Lower leg skin (tissue), 4 donors: ENCODE measurements at places on chromosomes 3 and 15. TPM values are rescaled to one million over a fixed set of nuclear protein-coding genes. Genes with fewer than 3 reads are reported as not detected.

The TUSC7 gene
- total RNA-seq = not detected

The TEX55 gene
- not detected for total RNA-seq

The OR5K2 gene
- total RNA-seq = not detected

The SEMA6D gene
- 5.6 TPM for total RNA-seq

The FANCI gene
- 6.8 TPM for total RNA-seq

The LRRC31 gene
- not detected for total RNA-seq

The CCDC13 gene
- 0.06 TPM for total RNA-seq

The ZNF639 gene
- 36.1 TPM for total RNA-seq

- DNase-seq = no peak
Measured at GRCh38 chr3:133883641-133884040, 12.0 kb downstream of the RAB6B start.

DNA sequence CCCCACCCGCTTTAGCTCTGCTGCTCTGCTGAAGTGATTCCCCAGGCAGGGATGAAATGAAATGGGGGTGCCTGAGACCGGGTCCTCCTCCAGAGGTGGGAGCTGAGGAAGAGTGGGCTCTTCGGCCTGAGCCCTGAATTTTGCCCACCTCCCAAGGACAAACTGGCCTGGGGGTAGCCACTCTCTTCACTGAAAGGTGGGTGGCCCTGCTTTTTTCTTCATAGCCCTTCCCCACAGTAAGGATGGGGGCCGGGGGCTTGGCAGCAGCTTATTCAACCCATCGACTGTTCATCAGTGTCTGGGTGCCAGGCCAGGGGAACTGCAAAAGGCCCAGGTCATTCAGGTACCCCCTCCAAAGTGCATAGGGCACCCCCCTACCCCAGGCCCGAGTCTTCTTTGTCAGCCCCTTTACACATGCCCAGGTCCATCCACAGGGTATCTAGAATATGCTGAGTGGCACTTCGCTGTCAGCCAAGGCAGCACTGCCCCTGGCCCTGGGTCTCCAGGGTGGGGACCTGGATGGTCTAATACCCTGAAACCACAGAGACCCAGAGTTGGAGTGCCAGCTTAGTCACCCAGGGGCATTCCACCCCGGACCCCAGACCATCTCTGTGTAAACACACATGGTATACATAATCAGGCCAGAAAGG lies 7.9 kb downstream of the SCN5A start:
- DNase-seq = peak; percentile 74

DNA sequence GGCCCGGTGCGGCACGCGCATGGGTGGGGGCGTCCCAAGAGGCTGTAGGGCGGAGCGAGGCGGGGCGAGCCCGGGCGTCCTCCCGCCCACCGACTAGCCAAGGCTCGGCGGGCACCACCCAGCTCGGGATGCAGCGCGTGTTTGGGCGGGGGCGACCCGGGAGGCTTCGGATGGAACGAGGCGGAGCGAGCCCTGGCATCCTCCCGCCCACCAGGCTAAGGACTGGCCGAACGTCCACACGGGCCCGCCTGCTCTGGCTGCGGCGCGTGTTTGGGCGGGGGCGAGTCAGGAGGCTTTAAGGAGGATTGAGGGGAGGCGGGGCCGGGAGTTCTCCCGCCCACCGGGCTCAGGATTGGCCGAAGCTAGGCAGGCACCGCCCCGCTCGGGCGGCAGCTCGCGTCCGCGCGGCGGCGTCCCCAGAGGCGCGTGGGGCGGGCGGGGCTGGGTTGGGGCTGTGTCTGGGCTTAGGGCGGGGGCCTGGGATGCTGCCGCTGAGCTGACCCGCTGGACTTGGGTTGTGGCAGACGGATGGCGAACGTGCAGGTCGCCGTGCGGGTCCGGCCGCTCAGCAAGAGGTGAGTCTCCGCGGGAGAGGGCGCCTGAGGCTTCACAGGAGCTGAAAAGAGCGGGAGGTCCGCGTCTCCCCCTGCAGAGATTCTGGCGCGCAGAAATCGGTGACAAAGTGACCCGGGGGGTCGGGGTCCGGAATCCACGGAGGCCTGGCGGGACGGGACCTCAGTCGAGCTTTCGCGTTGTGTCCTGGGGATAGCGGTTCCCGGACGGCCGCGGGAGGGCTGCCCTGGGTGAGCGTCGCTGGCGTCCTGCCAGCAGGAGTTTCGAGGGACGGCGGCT lies at the start of gene STARD9:
Gene STARD9 (plus strand): TSS at position 419 of the 852 bp plus-strand sequence. CDS start 110 bp downstream, at position 529.
- peak; percentile 99 for DNase-seq

DNA sequence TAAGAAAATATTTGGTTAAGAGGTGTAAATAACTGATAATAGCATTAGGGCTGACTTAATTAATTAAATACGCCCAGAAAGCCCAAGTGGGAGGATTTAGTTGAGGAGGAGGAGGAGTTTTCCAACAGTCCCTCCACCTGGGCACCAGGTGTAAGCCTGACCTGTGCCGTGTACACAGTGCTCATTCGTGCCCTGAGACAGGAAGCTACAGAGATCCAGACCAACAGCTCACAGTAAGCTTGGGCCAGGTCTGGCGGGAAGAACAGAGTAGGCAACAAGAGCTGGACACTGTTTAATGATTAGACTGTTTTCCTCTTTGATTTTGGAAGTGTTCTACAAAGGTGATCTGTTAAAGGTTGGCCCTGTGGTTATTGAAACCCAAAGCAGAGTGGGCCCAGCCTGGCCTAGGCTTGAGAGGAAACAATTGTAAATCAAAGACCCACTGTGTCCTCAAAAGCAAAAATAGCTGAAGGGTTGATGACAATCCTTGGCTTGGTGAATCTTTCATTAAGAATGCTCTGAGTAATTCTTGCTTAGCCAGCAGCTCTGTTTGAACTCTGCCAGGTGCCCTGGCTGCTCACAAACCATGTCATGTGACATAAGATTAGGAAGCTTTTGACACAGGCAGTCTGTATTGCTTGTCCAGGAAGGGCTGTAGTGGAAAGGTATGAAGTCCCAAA lies 13.8 kb downstream of the SQOR start:
- DNase-seq = no peak

- DNase-seq = no peak
Measured at GRCh38 chr3:72655131-72655551, 193.1 kb downstream of the SHQ1 start.

- DNase-seq = no peak
Measured at GRCh38 chr3:127383656-127384179, 95.9 kb upstream of the PRR20G start.

DNA sequence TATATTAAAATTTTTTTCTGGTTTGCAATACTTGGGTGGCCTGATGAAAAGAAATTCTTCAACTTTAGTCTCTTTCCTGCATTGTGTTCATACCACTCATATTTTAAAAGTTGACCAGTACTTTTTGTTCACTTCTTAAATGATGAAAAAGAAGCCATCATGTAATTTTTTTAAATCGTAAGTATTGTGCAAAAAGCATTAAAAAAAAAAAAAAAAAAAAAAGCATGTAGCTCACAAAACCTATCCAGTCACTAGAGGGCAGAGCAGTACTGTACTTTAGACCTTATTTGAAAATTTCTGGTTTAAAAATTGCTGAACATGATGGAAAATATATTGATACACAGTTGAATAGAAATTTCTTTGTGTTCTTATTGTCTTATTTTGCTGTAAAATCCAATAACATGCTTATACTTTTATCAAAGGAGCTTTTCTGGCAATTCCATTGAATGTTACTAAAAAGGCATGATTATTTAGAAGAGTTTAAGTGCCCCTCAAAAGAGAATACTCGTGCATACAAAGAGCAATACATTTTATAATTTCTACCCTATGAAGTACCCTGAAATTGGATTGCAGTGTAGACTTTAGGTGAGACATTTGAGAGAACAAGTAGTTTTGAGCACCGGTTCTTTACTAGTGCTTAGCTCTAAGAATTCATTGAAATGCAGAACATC lies 137.7 kb downstream of the BBX start:
- DNase-seq = no peak

GRCh38 chr15:59473226-59473625 lies 35.2 kb downstream of the FAM81A start:
- DNase-seq = no peak

DNA sequence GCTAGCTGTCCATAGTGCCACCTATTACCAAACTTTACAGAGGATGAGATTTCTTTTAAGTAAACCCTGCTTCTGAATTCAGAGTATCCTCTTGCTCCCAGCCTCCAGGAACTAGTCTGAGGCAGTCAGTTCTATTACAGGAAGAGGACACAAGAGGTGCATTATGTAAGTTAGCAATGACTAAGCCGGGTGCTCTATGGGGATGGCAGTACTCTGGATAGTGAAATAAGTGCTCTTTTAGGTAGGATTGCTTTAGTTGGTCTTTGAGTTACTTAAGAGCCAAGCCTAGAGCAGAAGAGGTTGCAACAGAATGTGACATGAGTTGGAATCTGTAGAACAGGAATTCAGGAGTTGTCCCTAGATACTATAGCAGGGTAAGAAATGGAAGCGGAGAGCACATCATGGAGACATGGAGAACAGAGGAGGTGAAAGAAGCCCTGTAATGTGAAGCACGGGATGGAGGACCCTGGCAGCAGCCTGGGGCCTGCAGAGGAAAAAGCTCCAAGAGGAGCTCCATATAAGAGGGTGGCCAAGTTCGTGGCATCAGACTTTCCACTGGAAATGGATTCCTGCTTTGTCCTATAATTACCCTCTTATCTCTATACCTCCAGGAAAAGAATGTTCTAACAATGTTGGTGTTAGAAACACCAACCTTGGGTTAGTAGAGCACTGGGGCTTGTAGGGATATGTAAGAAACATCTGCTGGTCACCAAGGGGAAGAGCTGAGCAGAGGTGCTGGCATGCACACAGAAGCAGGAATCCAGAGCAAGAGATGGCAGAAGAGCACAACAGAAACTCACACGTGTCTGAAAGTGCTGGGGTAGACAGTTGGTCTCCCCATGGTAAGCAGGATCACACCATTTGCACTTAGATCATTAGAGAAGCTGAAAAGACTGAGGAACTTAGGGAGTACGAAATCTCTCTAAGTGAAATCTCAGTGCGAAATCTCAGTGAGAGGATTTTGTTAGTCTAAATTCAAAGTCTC lies 851.1 kb downstream of the FHIT start:
- DNase-seq = no peak

GRCh38 chr3:123168122-123168521 lies 33.6 kb upstream of the SEC22A start:
- no peak for DNase-seq

DNA sequence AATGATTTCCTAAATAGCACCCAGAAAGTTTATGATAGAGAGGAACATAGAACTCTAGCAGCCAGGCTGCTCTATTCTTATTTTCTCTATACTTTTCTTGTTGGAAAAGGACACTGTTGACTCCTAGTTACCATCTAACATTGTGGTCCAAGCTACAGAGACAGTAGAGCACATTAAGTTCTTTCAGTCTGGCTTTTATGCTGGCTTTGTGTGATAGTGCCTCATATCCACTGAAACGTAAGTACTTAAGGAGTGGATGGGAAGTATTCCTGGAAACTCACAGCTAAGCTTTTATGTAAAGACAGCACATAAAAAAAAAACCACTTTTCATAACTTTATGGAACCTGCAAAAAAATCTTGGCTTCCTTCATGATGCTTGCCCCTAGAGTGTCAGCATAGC lies 480.1 kb upstream of the TPRG1 start:
- DNase-seq = no peak

GRCh38 chr3:57279685-57280084 lies 12.8 kb downstream of the ASB14 start:
- DNase-seq = no peak

DNA sequence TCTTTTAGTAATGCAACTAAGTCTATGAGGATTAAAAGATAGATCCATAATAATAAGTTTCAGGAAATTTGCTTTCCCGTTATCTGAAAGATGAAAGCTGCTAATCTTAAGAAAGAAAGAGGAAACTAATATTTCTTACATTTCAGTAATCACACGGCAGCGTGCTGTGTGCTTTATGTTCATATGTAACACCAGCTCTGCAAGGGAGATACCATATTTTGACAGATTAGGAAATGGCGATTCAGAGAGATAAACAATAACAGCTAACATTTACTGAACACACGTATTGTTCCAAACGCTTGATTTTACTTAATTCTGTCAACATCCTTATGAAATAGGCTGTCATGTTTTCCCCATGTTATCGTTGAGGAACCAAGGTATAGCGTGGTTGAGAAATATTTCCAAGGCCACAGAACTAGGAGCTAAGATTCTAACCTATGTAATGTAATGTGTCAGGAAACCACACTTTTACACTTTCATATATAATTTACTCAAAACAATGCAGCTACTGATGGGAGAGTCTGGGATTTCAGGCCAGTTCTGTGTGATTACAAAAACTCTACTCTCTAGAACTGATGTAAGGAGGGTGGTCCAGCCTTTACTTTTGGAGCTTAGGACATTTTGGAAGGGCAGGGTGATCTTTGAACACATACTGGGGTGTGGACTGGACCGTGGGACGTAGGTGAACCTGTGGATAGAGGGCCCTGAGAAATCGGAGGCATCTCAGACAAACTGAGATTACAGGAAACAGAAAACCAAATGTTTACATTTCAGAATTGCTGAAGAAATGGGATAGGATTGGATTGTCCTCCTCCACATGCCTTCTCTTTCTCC lies 100.6 kb downstream of the IL1RAP start:
- no peak for DNase-seq

DNA sequence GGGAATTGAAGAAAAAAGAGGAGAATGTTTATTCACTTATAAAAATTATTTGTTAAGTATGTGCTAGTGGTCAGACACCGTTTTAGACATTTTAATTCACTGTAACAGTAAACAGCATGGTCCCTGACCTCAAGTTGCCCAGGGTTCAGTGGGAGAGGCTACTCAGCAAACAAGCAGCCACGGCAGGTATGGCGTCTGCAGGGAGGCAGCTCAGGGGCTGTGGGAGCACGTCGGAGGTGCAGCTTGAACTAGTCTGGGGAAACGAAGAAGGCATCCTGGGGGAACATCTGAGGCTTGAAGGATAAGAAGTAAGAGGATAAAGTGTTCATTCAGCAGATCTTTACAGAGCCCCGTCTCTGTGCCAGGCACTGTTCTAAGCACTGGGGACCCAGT lies 66.0 kb downstream of the CRTC3 start:
- DNase-seq = peak; percentile 67

DNA sequence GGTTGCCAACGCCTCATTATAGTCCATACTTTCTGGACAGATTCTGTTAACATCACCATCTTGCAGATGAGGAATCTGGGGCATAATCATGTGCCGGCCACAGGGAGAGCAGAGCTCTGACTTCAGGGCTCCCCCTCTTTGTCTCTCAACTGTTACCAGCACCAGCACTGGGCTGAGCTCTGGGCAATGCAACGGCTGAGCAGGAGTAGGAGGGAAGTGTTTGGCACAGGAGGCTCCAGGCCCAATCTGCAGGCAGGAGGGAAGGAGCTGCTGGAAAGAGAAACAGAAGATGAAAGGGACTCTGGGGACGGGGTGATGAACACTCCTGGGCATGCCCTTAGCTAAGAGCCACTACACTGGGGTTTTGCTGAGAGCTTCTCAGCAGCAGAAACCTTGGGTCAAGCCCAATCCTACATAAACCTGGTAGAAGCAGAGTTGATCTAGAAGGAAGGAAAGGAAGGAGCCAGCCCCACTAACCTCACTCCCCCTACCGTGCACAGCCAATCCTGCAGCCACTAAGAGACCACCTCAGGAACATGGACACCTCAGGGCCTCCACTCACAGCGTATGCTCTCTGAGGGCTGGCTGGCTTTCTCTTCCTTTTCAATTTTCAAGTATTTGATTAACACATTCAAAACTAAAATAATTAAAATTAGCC lies 73.1 kb upstream of the SPATA12 start:
- no peak for DNase-seq
